ENCODE measurements at places on chromosomes 2 and 18. TPM values are rescaled to one million over a fixed set of nuclear protein-coding genes. Genes with fewer than 3 reads are reported as not detected.
A peak's percentile ranks its signal among the peaks of the same experiment; 100 is the strongest.

DNA sequence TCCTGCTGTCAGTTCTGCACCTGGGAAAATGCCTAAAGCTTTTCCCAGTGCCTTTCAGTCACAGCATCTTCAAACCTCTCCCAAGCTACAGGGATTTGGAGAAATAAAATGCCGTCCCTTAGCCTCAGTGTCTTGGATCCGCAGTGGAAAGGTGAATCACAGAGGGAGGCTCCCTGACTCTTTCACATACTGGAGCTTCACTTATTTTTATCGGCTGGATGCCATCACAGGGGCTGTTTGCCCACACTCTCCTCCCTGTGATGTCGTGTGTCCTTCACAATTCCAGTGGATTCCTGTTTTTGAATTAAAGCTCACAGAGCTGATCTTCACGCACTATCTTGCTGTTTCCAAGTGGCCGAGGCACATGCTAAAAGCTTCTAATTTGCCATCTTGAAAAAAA lies 1303.1 kb upstream of the DDX18 start:
- no peak for DNase-seq

The TMEM198 gene
- total RNA-seq = 9.0 TPM

The DNAJC5G gene
- total RNA-seq = not detected

The CPO gene
- total RNA-seq = not detected

- DNase-seq = peak; percentile 34
Observed at GRCh38 chr2:67616749-67617148, 219.6 kb downstream of the ETAA1 start.

DNA sequence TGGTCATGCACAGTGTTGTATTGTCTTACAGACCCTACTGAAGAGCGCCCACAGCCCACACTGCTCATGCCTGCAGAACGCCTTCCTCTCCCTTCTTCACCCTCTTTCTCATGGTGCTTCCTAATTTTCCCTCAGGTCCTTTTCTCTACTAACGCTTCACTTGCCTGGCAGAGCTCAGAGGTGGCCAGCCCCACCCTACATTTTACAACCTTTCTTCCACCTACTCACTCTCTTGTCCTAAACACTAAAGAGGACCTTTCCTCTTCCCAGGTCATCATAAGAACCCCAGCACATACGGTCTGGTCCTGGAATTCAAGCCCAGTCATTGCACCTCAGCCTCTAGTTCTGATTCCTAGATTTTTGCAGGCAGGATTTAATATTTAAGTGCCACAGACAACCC lies 11.7 kb upstream of the LGALSL start:
- no peak for DNase-seq

The GALNT13 gene
- total RNA-seq = 2.2 TPM

DNA sequence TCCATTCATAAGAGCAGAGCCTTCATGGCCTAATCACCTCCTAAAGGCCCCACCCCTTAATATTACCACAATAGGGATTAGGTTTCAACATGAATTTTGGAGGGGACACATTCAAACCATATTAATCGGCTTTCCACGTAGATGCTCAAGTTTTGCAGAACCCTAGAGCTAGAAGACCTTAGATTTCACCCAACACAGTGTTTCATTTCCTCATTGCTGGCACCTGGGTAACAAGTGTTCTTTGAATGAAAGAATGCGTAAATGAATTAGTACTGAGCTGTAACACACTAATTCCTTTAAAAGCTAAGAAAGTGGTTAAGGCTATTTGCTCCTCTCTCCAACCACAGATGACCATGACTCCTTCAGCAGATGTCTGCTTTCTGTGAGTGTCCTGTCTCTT lies 252.5 kb downstream of the SMAD2 start:
- no peak for DNase-seq

- DNase-seq = no peak
Observed at GRCh38 chr2:9163306-9164111, 43.1 kb upstream of the ASAP2 start.

The GPAT2 gene
- total RNA-seq = not detected

DNA sequence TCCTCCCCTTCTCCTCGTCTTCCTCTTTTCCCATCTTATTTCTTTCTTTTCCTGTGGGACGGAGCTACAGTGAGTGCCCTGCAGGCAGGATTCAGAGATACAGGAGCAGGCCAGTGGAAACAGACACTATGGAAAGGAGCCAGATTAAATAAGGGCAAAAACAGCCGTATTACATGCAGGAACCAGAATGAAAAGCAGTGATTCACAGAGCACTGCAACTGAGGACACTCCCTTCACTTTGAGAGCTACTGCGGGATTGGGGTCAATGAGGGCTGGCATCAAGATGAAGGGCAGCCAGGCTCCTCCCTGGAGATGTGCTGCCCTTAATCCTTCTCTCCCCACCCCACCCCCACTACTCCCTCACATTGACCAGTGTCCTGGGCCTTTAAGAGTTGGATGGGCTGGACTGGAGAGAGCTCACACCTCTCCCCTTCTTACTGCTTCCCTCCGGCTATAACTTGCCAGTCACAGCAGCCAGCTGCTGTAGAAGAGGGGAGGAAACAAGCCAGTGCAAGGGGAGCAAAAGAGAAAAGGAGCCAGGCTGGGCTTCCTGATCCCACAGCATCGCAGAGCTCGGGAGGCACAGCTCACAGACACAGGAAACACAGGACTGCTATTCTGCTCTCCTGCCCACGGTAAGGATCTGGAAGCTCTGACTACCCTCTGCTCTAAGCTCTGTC lies at the start of gene PLCD4:
Gene PLCD4, plus strand, starts transcription at position 464 of the 680 bp plus-strand sequence. CDS start 7,841 bp downstream, outside the sequence.
- peak; percentile 96 for DNase-seq

- DNase-seq = no peak
Observed at GRCh38 chr18:26544451-26544850, 3.9 kb downstream of the KCTD1 start.

The ZNF892 gene
- 4.5 TPM for total RNA-seq

DNA sequence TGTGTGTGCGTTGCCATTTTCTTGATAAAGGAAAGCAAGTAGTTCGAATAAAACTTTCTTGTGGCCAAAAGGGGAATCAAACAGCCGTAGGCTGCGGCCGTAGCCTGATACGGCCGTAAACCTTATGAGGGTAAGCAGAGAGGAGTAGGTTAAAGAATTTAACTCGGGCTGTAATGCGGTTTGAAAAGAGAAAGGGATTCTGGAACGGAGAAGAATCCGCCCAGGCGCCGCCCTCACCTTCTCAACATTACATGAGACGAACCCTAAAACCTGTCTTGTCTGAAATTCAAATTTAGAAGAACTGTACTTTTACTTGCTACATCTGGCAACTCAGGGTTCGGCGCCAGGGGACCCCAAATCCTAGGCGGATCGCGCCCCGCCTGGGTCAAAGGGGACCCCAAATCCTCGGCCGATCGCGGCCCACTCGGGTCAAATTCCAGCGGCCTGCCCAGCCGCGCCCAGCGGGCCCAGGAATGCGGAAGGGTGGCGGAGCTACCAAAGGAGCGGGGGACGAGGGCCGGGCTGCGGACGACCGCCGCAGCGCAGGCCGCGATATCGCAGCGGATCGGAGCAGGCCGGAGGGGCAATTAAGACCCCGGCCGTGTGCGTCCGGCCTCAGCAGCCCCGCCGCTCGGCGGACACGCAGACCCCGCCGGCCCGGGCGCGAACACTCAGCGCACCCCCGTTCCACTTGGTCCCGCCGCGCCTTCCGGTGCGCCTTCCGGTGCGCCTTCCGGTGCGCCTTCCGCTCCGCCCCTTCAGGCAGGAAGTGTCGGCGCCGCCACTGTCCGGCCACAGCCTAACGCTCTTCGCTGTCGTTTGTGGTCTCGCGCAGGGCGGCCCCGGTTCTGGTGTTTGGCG lies at the start of gene MYL12B:
Gene MYL12B, plus strand, starts transcription at position 761 of the 861 bp plus-strand sequence. CDS start 10,766 bp downstream, outside the sequence.
- peak; percentile 89 for DNase-seq

All from myocyte (in vitro differentiated cells).